K562 (cell line): ENCODE measurements at places on chromosomes 7 and 10. TPM values are rescaled to one million over a fixed set of nuclear protein-coding genes. Genes with fewer than 3 reads are reported as not detected.
A peak's percentile ranks its signal among the peaks of the same experiment; 100 is the strongest.

DNA sequence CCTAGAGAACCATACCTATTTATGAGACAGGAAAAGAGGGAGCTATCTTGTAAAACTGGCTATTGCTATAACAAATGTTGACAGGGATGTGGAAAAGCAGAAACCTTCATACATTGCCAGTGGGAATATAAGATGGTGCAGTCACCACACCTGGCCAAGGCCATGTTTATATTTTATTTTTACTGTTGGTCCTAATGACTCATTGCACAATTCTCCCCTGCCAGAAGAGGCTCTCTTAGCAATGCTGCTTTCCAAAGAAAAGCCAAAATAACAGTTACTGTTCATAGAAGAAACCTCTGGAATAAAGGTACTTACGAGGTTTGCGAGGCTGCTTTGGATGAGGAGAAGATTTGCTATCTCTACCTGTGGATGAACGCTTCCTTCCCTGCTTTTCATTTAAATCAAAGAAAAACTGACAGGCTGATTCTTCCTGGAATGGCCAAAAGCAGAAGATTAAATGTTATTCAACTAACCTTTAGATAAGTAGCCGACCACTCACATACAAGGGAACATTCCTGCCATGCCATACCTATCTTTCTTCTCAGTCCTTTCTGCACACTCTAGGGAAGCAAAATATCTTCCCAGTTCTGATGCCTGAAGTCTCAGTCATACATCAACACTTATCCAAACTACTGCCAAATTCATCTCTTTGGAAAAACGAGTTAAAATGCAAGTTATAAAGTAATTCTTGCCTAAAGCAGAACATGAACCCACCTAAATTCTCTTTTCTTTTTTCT is 16.3 kb upstream of the CHUK start:
- no peaks in the 10 kb centered on the region for H3K27me3 ChIP-seq
- DNase-seq, result no peak
- peaks cover 68% of the 10 kb centered on the region for H3K36me3 ChIP-seq
- no peaks in the 10 kb centered on the region for H3K4me1 ChIP-seq

DNA sequence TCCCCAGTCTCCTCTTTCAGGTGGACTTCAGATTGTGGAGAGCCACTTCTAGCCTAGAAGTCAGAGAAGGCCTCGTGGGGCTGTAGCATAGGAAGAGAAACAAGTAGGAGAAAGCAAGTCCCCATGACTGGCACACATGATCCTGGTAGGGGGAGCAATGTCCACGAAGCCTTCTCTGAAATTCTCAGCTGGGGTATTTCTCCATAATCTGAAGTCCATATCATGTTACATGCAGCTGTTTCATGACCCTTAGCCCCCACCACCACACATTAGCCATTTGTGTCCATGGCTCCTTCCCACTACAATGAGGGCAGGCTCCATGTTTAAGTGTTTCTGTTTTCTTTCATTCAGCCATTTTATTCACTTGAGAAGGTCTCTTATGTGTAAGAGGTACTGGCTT is 43.2 kb downstream of the LAMB4 start:
- no peak overlapping the region for H3K4me3 ChIP-seq
- no peaks in the 10 kb centered on the region for H3K27me3 ChIP-seq
- peak; percentile 48 for DNase-seq
- H3K27ac ChIP-seq, result peak overlapping the region; percentile 3; the same call in 1 of the 3 replicates
- H3K36me3 ChIP-seq, result no peaks in the 10 kb centered on the region
- peaks cover 36% of the 10 kb centered on the region for H3K4me1 ChIP-seq

ADIRF gene
- total RNA-seq, result 0.27 TPM in 1 of 2 replicates, not detected in the other

GRCh38 chr7:37415629-37416028 is 33.0 kb downstream of the ELMO1 start:
- no peak overlapping the region for H3K27ac ChIP-seq
- no peaks in the 10 kb centered on the region for H3K36me3 ChIP-seq
- no peaks in the 10 kb centered on the region for H3K27me3 ChIP-seq
- DNase-seq, result no peak
- no peaks in the 10 kb centered on the region for H3K4me1 ChIP-seq
- H3K4me3 ChIP-seq, result no peak overlapping the region

ELFN1 gene
- 0.45 and 0.64 TPM in 2 replicates for total RNA-seq

DNA sequence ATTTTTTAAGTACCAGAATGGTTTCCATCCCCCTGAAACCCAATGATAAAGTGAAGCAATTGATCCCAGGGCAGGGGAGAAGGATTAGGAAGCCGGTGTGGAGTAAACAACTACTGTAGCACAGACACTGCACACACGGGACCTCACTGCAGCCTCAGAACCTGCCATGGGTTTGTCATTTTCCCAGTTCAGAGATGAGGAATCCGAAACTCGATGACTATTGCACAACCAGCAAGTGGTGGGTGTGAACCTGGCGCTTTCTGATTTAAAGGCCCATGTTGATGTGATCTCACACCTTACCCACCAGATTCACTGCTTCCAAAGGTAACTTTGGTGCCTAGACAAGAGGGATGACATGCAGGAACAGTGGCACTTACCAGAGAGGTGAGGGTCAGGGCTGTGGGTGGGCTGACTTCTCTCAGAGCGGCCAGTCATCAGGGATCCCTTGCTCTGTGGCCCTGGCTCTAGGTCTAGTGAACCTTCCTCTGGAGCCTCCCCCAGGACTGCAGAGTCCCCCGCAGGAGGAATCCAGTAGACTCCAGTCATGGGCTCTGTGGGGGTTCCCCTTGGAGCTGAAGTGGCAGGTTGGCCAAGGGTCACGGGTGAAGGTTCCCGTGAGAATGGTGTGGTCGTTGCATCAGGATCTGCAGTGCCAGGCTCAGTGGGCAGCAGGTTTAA is 62.8 kb downstream of the PKD1L1 start:
- H3K36me3 ChIP-seq, result no peaks in the 10 kb centered on the region
- no peaks in the 10 kb centered on the region for H3K4me1 ChIP-seq
- DNase-seq, result no peak
- no peaks in the 10 kb centered on the region; the same call in 1 of the 3 replicates for H3K27me3 ChIP-seq

IDI2 gene
- total RNA-seq, result not detected in 2 replicates

LOXL4 gene
- total RNA-seq, result 0.04 and 0.13 TPM in 2 replicates

DNA sequence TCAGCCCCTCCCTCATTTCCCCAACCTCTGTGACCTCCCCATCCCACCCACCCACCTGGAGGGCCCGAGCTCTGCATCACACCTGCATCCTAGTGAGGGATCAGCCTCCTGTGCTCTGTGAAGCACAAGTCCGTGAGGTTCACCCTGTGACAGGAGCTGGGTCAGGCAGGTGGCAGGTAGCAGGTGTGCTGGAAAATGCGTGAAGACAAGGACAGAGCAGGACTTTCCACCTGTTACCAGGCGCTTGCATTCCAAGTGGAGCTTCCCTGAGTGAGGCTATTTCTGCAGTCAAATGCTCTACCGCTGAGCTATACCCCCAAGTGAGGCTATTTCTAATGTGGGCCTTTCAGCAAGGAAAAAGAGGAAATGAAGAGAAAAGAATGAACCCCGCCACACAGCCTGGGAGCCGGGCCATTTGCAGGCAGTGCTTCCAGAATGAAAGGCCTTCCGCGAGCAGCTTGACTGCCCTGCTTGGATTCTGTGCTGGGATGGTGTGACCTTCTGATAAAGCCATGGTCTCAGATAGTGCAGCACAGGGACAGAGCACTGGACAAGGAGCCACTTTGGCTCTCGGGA is 13.3 kb upstream of the CPXM2 start:
- H3K27me3 ChIP-seq, result no peaks in the 10 kb centered on the region
- no peak for DNase-seq
- no peak overlapping the region for H3K27ac ChIP-seq
- no peak overlapping the region for H3K4me3 ChIP-seq
- no peaks in the 10 kb centered on the region for H3K36me3 ChIP-seq

- no peak overlapping the region for H3K27ac ChIP-seq
- no peak overlapping the region for H3K4me3 ChIP-seq
- H3K27me3 ChIP-seq, result no peaks in the 10 kb centered on the region
- no peaks in the 10 kb centered on the region for H3K4me1 ChIP-seq
- no peak for DNase-seq
Measured at GRCh38 chr10:95604630-95605029, 43.5 kb upstream of the SORBS1 start.

- no peak overlapping the region for H3K27ac ChIP-seq
- no peak for DNase-seq
- H3K27me3 ChIP-seq, result no peaks in the 10 kb centered on the region
- peaks cover 15% of the 10 kb centered on the region for H3K4me1 ChIP-seq
- no peak overlapping the region for H3K4me3 ChIP-seq
Measured at GRCh38 chr10:22342421-22342820, 2.9 kb upstream of the SPAG6 start.

- DNase-seq, result no peak
- no peaks in the 10 kb centered on the region for H3K27me3 ChIP-seq
- H3K27ac ChIP-seq, result no peak overlapping the region
- H3K4me1 ChIP-seq, result no peaks in the 10 kb centered on the region
- no peak overlapping the region for H3K4me3 ChIP-seq
- no peaks in the 10 kb centered on the region for H3K36me3 ChIP-seq
Measured at GRCh38 chr7:22200238-22200637, 156.7 kb downstream of the RAPGEF5 start.

DNA sequence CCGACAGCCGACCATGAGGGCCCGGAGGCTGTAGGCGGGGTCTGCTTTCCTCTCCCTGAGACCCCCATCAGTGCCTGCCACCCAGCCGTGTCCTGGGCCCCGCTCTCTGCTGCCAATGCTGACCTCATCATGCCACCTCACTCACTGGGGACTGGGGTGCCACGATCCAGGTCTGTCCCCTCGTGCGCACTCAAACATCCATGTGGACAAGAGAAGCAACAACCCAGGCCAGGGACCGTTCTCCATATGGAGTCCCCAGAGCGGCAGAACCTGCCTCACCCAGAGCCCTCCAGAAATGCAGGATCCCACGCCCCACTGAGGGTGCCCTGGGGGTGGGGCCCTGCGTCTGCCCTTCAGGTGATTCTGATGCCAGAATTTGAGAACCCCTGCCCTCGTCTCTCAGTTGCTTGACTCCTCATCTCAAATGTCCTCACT is 210.0 kb upstream of the PPP2R2D start:
- H3K4me1 ChIP-seq, result no peaks in the 10 kb centered on the region
- no peaks in the 10 kb centered on the region for H3K36me3 ChIP-seq
- DNase-seq, result no peak
- no peaks in the 10 kb centered on the region for H3K27me3 ChIP-seq
- no peak overlapping the region for H3K27ac ChIP-seq
- no peak overlapping the region for H3K4me3 ChIP-seq

ZPBP gene
- not detected in 2 replicates for total RNA-seq

CASD1 gene
- total RNA-seq, result 3.4 and 5.0 TPM in 2 replicates

SPDYE5 gene
- 0.09 TPM in 1 of 2 replicates, not detected in the other for total RNA-seq

DNA sequence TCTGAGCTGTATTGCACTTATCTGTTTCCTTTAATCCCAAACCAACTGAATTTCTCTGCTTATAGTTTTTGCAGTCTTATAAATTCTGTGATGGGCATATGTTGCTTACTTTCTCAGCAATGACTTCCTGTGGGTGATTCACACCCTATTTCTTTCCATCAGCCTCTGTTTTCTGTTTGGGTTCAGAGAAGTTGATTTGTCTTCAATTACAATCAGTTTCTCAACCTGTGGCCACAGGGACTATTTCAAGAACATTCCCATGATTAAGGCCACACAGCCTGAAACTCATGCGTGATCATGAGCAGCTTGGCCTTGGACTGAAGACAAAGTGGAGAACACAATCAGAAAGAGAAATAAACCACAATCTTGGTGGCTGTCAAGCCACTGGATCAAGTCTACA is 1174.6 kb upstream of the C7orf33 start:
- DNase-seq, result no peak
- H3K4me1 ChIP-seq, result no peaks in the 10 kb centered on the region
- no peaks in the 10 kb centered on the region for H3K27me3 ChIP-seq
- H3K36me3 ChIP-seq, result no peaks in the 10 kb centered on the region
- no peak overlapping the region for H3K4me3 ChIP-seq

- H3K4me1 ChIP-seq, result peaks cover 9% of the 10 kb centered on the region
- H3K27me3 ChIP-seq, result no peaks in the 10 kb centered on the region
- H3K4me3 ChIP-seq, result no peak overlapping the region
- H3K27ac ChIP-seq, result no peak overlapping the region
Measured at GRCh38 chr7:102125127-102125596, 161.5 kb upstream of the SH2B2 start.

PNLIP gene
- total RNA-seq, result 0.69 and 1.1 TPM in 2 replicates

MYL7 gene
- not detected in 2 replicates for total RNA-seq

- no peaks in the 10 kb centered on the region for H3K36me3 ChIP-seq
- H3K4me3 ChIP-seq, result no peak overlapping the region
- no peak for DNase-seq
- H3K27me3 ChIP-seq, result no peaks in the 10 kb centered on the region
- H3K4me1 ChIP-seq, result no peaks in the 10 kb centered on the region
Measured at GRCh38 chr7:41873741-41874140, 170.9 kb upstream of the INHBA start.

GRCh38 chr7:19572566-19572965 is 136.3 kb downstream of the POLR1F start:
- H3K27ac ChIP-seq, result no peak overlapping the region
- no peak for DNase-seq
- no peak overlapping the region for H3K4me3 ChIP-seq
- H3K27me3 ChIP-seq, result no peaks in the 10 kb centered on the region
- H3K4me1 ChIP-seq, result no peaks in the 10 kb centered on the region

GRCh38 chr7:27212497-27213432 is 12.9 kb upstream of the HOXA13 start:
- no peaks in the 10 kb centered on the region for H3K36me3 ChIP-seq
- peaks cover 78% of the 10 kb centered on the region for H3K27me3 ChIP-seq
- H3K27ac ChIP-seq, result no peak overlapping the region
- DNase-seq, result no peak
- peaks cover 15% of the 10 kb centered on the region; the same call in 1 of the 2 replicates for H3K4me1 ChIP-seq

GRCh38 chr7:130400120-130400572 is 19.9 kb downstream of the CPA1 start:
- no peak overlapping the region for H3K4me3 ChIP-seq
- H3K36me3 ChIP-seq, result no peaks in the 10 kb centered on the region
- no peaks in the 10 kb centered on the region for H3K4me1 ChIP-seq
- H3K27ac ChIP-seq, result no peak overlapping the region
- no peak for DNase-seq

- peaks cover 93% of the 10 kb centered on the region for H3K36me3 ChIP-seq
- H3K4me3 ChIP-seq, result no peak overlapping the region
Measured at GRCh38 chr10:32929634-32930033, 28.4 kb downstream of the ITGB1 start.

- no peak overlapping the region for H3K27ac ChIP-seq
- no peak for DNase-seq
- no peak overlapping the region for H3K4me3 ChIP-seq
- H3K4me1 ChIP-seq, result no peaks in the 10 kb centered on the region
- H3K27me3 ChIP-seq, result no peaks in the 10 kb centered on the region
Measured at GRCh38 chr10:115772606-115773005, 500.4 kb downstream of the GFRA1 start.

GRCh38 chr7:6277476-6277875 is 5.1 kb upstream of the CYTH3 start:
- H3K36me3 ChIP-seq, result no peaks in the 10 kb centered on the region
- H3K4me3 ChIP-seq, result no peak overlapping the region
- H3K27ac ChIP-seq, result no peak overlapping the region

DNA sequence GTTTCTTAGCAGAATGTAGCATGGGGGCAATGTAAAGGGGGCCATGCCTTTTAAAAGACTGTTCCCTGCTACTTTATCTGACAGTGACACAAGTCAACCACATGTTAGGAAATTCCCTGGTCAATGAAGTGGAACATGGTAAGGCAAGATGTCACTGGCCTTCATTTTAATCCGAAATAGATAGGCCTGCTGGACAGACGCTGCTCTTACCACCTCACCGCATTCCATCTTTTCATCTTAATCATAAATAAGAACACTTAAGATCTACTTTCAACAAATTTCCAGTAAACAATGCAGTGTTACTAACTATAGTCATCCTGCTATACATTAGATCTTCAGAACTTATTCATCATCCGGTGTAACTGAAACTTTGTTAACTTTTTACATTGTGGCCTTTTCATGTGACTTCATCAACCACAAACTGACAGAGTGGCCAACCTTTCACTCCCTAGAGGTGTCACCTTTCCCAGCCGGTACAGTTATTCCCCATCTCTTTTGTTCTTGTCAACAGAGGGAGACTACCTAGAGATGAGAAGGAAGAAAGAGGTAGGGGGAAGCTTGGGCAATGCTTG is 15.6 kb downstream of the ASB4 start:
- no peaks in the 10 kb centered on the region for H3K27me3 ChIP-seq
- H3K27ac ChIP-seq, result no peak overlapping the region
- no peak overlapping the region for H3K4me3 ChIP-seq
- H3K4me1 ChIP-seq, result no peaks in the 10 kb centered on the region
